ENCODE measurements at places on chromosomes 1 and 21.
A peak's percentile ranks its signal among the peaks of the same experiment; 100 is the strongest.

DNA sequence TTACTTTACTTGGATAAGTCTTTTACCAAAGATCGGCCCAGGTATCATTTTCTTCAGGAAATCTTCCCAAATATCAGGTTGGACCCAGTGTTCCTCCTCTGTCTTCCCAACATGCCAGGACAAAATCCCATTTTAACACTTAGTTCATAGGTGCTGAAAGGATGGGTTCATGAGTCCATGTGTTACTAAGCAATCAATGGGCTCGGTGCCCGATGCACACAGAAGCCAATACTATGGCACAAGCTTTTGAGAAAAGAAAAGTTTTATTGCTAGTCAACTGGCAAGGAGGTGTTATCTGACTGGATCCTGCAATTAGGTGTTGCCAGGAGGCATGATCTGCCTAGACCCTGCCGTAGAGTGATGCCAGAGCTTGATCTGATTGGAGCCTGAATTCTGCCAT lies 133.3 kb upstream of the SLC44A3 start:
- DNase-seq, result no peak

- no peak for DNase-seq
Observed at GRCh38 chr1:159056069-159056698, 20.4 kb downstream of the AIM2 start.

DNA sequence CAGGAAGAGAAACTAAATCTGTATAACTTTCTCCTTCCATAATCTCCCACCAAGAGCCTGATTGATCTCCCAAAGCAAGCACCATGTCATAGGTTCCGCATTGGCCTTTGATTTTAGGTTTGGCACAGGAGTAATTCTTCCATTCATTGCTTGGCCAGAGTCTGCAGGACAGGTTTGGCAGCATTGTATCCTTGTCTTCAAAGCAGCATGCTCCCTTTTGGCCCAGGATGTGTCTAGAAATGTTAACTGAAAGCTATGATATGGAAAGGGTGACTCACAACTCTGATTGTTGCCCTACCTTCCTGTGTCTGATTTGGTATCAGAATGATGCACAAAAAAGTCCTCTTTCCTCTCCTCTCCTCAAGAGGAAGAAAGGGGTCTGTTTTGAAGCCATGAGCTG lies 824.3 kb upstream of the PRMT6 start:
- no peak for DNase-seq

- no peak for DNase-seq
Observed at GRCh38 chr1:67571406-67571805, 113.6 kb upstream of the GADD45A start.

DNA sequence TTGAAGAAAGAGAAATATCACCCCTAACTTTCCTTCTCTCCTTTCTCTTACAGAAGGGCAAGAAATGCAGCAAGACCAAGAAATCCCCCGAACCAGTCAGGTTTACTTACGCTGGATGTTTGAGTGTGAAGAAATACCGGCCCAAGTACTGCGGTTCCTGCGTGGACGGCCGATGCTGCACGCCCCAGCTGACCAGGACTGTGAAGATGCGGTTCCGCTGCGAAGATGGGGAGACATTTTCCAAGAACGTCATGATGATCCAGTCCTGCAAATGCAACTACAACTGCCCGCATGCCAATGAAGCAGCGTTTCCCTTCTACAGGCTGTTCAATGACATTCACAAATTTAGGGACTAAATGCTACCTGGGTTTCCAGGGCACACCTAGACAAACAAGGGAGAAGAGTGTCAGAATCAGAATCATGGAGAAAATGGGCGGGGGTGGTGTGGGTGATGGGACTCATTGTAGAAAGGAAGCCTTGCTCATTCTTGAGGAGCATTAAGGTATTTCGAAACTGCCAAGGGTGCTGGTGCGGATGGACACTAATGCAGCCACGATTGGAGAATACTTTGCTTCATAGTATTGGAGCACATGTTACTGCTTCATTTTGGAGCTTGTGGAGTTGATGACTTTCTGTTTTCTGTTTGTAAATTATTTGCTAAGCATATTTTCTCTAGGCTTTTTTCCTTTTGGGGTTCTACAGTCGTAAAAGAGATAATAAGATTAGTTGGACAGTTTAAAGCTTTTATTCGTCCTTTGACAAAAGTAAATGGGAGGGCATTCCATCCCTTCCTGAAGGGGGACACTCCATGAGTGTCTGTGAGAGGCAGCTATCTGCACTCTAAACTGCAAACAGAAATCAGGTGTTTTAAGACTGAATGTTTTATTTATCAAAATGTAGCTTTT lies 2.4 kb downstream of the CCN1 start:
- DNase-seq, result no peak

GRCh38 chr21:38326429-38326828 lies 69.6 kb downstream of the KCNJ15 start:
- no peak for DNase-seq

- DNase-seq, result no peak
Observed at GRCh38 chr1:114564141-114564540, 17.3 kb downstream of the BCAS2 start.

DNA sequence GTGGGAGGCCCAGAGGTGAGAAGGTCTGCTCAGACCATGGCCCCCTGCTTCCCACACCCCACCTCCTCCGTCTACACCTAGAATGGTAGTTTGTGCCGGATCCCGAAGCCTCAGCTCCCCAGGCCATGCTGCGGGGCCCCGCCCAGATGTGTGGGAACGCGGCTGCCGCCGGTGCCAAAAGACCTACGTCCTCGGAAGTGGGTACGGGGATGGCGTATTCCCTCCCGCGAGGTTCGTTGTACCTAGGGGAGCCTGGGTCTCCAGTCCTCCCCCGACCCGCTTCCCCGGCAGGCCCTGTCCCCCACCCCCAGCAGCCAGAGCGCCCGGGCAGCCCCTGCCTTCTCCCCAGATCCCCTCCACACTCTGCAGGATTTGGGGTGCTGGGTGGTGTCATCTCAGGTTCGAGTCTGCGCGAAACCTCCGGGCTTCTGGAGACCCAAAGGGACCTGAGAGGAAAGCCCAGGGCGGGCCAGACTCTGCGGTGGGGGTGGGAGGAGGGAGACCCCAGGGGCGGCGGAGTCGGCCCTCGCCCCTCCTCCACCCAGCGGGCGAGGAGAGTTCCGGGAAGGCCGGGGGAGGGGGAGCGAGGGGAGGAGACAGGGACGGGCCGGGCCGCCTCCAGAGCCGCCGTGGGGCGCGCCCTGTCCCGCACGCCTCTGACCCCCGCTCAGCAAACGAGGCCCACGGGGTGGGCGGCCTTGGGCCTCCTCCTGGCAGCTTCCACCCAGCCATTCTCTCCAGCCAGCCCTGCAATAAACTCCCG lies 6.2 kb upstream of the PRDM16 start:
- DNase-seq, result no peak

- no peak for DNase-seq
Observed at GRCh38 chr1:109210058-109210457, 3.7 kb upstream of the SARS1 start.

GRCh38 chr1:45059829-45060228 lies 47.8 kb downstream of the UROD start:
- DNase-seq, result no peak

DNA sequence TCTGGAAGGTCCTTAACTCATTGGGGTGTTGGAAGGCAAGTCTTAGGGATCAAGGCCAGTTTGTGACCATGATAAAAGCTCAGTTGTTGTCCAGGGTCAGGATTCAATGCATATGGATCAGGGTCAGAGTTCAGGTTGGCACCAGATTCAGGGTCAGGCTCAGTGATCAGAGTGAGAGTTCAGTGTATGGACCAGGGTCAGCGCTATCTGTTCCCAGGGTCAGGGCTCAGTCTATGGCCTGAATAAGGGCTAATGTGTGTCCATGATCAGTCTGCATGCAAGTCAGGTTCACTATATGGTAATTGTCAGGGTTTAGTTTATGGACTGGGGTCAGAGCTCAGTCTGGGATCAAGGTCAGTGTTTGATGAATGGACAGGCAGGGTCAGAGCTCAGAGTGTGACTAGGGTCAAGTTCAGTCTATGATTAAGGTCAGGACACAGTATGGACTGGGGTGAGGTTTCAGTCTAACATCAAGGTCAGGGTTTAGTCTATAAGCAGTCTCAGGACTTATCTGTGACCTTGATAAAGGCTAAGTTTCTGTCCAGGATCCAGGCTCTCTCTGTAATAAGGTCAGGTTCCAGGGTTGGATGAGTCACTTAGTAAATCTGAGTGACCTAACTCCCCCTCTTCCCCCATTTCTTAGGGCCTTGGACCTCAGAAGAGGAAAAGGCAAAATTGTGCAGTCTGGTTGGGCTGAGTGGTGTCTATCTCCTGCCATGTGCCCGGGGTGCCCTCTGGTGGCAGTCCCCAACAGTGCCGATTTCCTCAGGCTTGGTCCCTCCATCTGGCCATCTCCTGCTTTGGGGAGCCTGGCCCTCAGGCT lies 23.8 kb downstream of the KNCN start:
- peak; percentile 36 for DNase-seq

DNA sequence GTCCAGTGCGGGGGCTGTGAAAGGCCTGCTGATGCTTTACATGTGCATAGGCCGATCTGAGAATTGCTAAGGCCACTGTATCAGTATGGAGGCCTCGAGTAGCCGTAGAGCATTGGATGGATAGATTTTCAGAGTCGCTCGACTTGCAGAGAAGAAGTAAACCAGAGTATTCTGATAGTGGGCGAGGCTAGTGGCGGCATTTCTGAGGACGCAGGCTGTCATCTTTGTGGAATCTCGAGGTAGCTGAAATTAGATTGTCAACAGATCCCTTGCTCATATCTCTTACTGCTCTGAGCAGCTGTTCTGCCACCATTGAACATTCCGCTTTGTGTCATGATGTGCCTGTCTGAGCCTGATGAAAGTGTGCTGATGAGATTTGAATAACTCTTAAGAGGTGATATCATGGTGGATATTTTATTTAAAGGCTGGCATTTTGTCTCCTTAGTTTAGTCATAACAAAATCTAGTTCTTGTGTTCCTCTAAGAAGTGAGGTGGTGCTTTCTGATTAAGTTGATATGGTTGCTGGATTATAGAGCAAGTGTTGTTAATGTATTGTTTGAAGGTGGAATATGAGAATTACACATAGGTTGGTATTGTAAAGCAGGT lies 1.5 kb downstream of the KIF1B start:
- no peak for DNase-seq

DNA sequence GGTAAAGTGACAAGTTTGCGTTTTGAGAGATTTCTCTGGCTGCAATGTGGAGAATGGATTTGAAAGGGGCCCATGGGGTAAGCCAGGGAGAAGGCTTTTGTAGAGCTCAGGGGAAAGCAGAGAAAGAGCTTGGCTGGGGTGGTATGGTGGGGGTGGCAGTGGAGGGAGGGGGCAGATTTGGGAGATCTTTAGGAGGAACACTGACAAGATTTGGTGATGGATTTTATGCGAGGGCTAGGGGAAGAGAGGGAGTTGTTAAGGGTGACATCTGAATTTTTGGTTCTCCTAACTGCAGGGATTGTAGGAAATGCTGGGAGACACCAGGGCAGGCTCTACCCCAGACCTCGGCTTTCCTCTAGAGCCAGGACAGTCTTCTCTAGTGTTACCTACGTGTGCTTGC lies 108.7 kb upstream of the ZNF678 start:
- no peak for DNase-seq

GRCh38 chr1:72034827-72035226 lies 247.5 kb downstream of the NEGR1 start:
- peak; percentile 42 for DNase-seq

DNA sequence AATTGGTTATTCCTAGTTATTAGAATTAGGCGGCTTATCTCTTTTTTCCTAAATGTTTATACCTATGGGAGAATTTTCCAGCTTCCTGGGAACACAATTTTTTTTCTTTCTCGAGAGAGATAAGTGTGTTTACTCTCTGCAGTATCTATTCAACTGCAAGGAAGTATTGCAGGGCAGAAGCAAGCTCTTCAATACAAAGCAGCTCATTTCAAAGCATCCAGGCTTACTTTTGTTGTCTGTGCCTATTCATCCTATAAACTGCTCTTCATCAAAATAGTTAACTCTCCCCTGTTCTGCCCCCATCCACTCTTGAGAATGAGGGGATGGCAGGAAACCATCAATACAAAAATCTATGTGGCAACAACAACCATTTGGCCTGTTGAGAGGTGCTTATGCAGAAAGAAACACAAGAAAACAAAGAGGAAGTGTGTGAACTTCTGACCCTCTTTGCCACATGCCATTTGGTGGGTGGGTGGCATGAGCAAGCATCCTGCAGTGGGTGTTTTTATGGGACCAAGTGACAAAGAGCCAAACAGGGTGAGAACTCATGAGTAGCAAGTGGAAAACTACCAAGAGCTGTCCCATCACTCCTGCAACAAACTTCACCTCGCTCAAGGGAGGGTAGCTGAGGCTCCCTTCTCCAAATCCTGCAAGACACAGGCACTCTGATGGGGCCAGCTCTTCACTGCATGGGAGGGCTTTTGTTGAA lies 50.6 kb upstream of the MRPS6 start:
- no peak for DNase-seq

DNA sequence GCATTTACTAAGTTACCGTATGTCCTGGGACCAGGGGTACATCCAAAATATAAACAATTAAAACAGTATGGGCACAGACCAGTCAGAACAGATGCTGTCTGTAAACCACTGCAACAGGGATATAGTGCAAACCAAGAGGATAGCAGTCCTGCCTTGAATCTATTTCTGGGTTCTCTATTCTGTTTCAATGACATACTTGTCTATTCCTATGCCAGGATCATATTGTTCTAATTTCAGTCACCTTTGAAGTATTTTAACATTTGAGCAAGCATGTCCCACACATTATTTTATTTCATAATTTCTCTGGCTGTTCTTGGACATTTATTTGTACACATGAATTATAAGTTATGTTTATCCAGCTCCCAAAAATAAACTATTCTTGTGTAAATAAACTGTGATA lies 28.2 kb upstream of the SYDE2 start:
- no peak for DNase-seq

- DNase-seq, result peak; percentile 40
Observed at GRCh38 chr21:46667741-46668380, 32.4 kb downstream of the PRMT2 start.

DNA sequence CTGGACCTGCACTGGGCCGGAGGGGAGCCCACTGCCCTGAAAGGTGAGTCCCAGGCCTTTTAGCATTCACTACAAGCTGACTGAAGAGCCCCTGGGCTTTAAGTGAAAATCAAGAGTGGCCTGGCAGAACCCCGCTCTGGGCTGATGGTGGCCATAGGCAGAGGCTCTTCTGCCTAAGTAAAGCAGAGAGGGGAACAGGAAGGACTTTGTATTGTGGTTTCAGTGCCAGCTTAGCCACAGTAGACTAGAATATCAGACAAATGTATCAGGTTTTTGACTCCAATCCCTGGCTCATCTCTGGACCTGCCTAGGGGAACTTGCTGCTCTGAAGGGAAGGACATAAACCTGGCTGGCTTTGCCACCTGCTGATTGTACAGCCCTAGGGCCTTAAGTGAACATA lies 10.2 kb upstream of the HENMT1 start:
- no peak for DNase-seq

- DNase-seq, result no peak
Observed at GRCh38 chr1:36160949-36161485, 5.1 kb downstream of the MAP7D1 start.

GRCh38 chr1:30329802-30330557 lies 393.4 kb downstream of the MATN1 start:
- no peak for DNase-seq
